ENCODE measurements at places on chromosomes 6 and 20.

DNA sequence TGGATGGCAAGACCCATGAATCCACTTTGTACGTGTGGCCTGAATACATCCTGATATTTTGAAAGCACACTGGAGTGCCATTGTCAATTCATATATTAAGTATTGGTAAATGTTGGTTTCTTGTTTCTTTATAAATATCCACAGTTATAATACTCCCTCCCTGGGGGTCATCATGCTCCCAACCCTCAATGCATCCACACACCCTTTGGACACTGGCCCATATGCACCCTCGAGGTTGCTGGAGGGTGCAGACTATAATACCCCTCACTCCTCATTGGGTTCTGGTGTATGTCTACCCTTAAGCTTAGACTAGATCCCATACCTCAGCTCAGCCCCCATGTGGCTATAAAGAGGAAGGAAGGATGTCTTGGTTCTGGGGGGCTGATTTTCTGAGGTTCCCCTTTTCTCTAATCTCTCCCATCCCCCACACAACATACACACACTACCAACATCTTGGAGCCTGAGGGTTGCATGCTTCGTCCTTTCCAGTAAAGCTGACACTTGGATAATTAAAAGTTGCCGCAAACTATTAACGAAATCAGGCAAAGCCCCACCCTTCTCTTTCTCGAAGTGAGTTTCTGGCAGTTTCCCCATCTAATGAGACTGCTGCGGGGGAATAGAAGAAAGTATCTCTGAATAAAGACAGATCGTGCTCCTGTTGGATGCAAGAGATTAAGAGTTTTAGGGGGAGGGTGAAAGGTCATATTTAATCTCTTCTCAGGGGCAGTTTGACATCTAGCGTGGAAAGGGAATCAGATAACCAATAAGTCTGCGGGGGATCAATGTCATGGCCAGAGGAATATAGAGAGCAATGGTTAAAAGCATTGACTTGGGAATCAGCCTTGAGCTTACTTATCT is 7.4 kb downstream of the PIM1 start:
- H3K27me3 ChIP-seq = no peaks in the 10 kb centered on the region
- no peaks in the 10 kb centered on the region for H3K4me1 ChIP-seq
- peak; percentile 12 for DNase-seq
- H3K36me3 ChIP-seq = peaks cover 23% of the 10 kb centered on the region
- no peak overlapping the region for H3K27ac ChIP-seq

DNA sequence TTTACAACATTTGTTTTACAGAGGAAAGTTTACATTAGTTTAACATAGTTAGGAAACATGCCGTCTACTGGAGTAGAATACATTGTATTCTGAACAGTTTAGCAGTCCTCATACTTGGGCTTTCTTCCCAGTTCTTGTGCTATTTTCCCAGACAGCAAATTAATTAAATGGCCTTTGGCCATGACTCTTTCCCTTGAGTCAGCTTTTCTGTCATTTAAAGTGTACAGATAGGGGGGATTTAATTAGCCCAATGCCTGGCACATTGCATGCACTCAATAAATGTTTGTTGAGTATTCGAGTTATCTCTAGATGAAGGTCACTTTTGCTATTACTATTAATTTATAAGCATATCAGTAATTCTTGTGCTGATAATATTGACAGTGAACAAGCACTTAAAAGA is 1.6 kb downstream of the TMEM244 start:
- no peak for DNase-seq
- no peak overlapping the region for H3K4me3 ChIP-seq
- no peaks in the 10 kb centered on the region for H3K36me3 ChIP-seq
- no peaks in the 10 kb centered on the region for H3K27me3 ChIP-seq

GRCh38 chr20:58755062-58755697 is 62.6 kb downstream of the NPEPL1 start:
- no peak overlapping the region for H3K27ac ChIP-seq
- H3K4me3 ChIP-seq = no peak overlapping the region
- H3K4me1 ChIP-seq = peaks cover 2% of the 10 kb centered on the region
- no peak for DNase-seq
- H3K27me3 ChIP-seq = no peaks in the 10 kb centered on the region

GRCh38 chr20:36572701-36573102 is 695 bp upstream of the TGIF2 start:
- peaks cover 7% of the 10 kb centered on the region for H3K4me1 ChIP-seq
- H3K27me3 ChIP-seq = no peaks in the 10 kb centered on the region
- peak overlapping the region; percentile 65 for H3K4me3 ChIP-seq
- peak overlapping the region; percentile 95 for H3K27ac ChIP-seq
- DNase-seq = peak; percentile 80

DNA sequence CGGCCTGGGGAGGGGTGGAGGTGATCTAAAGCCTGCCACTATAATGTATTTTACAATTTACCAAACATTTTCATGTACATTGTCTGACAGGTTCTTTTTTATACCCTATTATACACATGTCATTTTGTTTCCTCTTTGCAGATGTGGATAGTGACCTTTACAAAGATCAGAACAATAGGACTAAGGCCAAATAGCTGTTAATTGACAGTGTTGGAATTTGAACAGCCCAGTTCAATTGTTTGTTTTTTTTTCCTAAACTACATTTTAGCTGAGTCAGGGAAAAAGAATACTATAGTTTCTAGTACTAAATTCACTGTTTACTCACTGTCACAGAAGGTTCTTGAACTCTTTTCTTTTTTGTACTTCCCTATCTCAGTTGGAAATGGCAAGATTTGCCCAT is 40.2 kb downstream of the PGM3 start:
- no peaks in the 10 kb centered on the region for H3K36me3 ChIP-seq
- no peaks in the 10 kb centered on the region for H3K27me3 ChIP-seq
- no peak overlapping the region for H3K27ac ChIP-seq
- H3K4me3 ChIP-seq = no peak overlapping the region
- H3K4me1 ChIP-seq = no peaks in the 10 kb centered on the region

GRCh38 chr6:166636191-166636933 is 9.3 kb upstream of the RPS6KA2 start:
- no peaks in the 10 kb centered on the region for H3K36me3 ChIP-seq
- no peak overlapping the region for H3K4me3 ChIP-seq
- peak; percentile 67 for DNase-seq
- H3K27me3 ChIP-seq = no peaks in the 10 kb centered on the region
- H3K4me1 ChIP-seq = peaks cover 2% of the 10 kb centered on the region

GRCh38 chr6:64680446-64680845 is 1026.6 kb downstream of the EYS start:
- no peak overlapping the region for H3K4me3 ChIP-seq
- no peaks in the 10 kb centered on the region for H3K36me3 ChIP-seq
- DNase-seq = peak; percentile 11
- H3K27ac ChIP-seq = no peak overlapping the region

DNA sequence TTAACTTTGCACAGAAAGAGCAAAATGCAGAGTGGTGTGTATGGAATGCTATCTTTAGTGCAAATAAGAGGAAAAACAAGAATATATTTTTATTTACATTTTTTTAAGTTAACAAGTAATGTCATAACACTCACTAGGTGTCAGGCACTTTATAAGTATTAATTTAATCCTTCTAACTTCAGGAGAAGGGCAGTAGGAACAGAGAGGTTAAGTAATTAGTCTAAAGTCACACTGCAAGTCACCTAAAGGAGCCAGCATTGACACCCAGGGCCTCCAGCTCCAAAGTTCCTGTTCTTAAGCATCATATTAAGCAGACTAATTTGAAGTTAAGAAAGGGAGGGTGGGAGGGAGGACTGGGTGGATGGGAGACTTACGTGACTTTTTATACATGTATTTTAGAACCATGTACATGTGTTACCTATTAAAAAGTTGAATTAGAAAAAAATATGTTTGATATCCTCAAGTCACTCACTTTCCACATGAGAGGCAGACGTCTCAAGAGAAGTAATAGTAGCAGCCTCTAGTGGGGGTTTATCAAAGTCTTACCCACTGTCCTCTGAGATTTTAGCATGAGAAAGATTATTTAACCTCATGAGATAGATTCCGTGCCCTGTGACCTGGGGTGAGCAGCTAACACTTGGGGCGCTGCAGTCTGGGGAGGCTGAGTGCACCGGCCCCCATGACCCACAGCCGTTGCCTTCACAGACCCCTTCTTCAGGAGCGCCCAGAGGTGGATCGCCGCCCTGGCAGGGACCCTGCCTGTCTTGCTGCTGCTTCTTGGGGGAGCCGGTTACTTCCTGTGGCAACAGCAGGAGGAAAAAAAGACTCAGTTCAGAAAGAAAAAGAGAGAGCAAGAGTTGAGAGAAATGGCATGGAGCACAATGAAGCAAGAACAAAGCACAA is 7.0 kb downstream of the BTN3A1 start:
- DNase-seq = no peak
- no peaks in the 10 kb centered on the region for H3K36me3 ChIP-seq
- H3K27me3 ChIP-seq = no peaks in the 10 kb centered on the region
- H3K4me3 ChIP-seq = no peak overlapping the region

GRCh38 chr6:15331143-15331542 is 85.3 kb downstream of the JARID2 start:
- no peak overlapping the region for H3K27ac ChIP-seq
- no peaks in the 10 kb centered on the region for H3K27me3 ChIP-seq
- H3K4me1 ChIP-seq = peaks cover 2% of the 10 kb centered on the region
- no peak for DNase-seq

- no peak for DNase-seq
- H3K27ac ChIP-seq = no peak overlapping the region
- H3K4me3 ChIP-seq = no peak overlapping the region
- no peaks in the 10 kb centered on the region for H3K36me3 ChIP-seq
- H3K4me1 ChIP-seq = no peaks in the 10 kb centered on the region
Observed at GRCh38 chr20:5154543-5154925, 27.7 kb downstream of the CDS2 start.

DNA sequence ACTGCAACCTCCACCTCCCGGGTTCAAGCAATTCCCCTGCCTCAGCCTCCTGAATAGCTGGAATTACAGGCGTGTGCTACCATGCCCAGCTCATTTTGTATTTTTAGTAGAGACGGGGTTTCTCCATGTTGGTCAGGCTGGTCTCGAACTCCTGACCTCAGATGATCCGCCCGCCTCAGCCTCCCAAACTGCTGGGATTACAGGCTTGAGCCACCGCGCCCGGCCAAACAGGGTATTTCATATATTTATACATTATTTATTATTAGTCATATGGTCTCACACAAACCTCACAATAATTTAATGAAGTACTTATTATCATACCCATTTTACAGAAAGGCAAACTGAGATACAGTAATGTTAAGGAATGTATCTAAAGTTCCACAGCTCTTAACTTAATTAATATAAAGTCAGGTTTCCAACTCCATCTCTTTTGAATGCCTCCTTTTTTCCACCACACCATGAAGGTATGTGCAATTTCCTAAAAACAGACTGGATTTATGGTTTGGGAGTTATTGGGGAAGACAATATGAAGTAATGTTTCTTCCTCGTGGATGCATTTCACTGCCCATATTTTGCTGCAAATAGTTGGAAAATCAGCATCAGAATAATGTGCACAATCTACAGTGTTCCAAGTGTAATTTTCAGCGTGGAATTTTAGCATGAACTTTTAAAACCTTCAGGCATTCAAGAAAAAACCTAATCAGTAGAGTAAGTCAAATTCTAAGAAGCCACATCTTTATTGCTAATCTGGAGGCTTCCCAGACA is 65.7 kb downstream of the ZMYND8 start:
- no peak overlapping the region for H3K4me3 ChIP-seq
- no peaks in the 10 kb centered on the region for H3K27me3 ChIP-seq
- H3K27ac ChIP-seq = no peak overlapping the region
- DNase-seq = no peak

GRCh38 chr6:113630738-113631535 is 226.2 kb upstream of the MARCKS start:
- H3K27ac ChIP-seq = no peak overlapping the region
- DNase-seq = no peak
- H3K4me3 ChIP-seq = no peak overlapping the region
- no peaks in the 10 kb centered on the region for H3K4me1 ChIP-seq
- no peaks in the 10 kb centered on the region for H3K27me3 ChIP-seq

- H3K4me3 ChIP-seq = no peak overlapping the region
- H3K27ac ChIP-seq = no peak overlapping the region
- DNase-seq = no peak
- H3K4me1 ChIP-seq = no peaks in the 10 kb centered on the region
Observed at GRCh38 chr20:59223182-59223601, 59.6 kb downstream of the ZNF831 start.

GRCh38 chr6:73418081-73418741 is 23.6 kb downstream of the DDX43 start:
- no peaks in the 10 kb centered on the region for H3K4me1 ChIP-seq
- no peaks in the 10 kb centered on the region for H3K27me3 ChIP-seq
- H3K4me3 ChIP-seq = no peak overlapping the region
- no peak overlapping the region for H3K27ac ChIP-seq
- no peak for DNase-seq
- no peaks in the 10 kb centered on the region for H3K36me3 ChIP-seq

- DNase-seq = no peak
- no peaks in the 10 kb centered on the region for H3K36me3 ChIP-seq
- H3K27me3 ChIP-seq = no peaks in the 10 kb centered on the region
- no peak overlapping the region for H3K4me3 ChIP-seq
- no peak overlapping the region for H3K27ac ChIP-seq
Observed at GRCh38 chr20:15144916-15145315, 807.5 kb upstream of the FLRT3 start.

GRCh38 chr6:46052479-46052878 is 36.8 kb upstream of the CLIC5 start:
- no peak for DNase-seq
- H3K4me3 ChIP-seq = no peak overlapping the region
- H3K27ac ChIP-seq = no peak overlapping the region
- peaks cover 10% of the 10 kb centered on the region for H3K4me1 ChIP-seq
- H3K27me3 ChIP-seq = no peaks in the 10 kb centered on the region

- no peak overlapping the region for H3K27ac ChIP-seq
- H3K4me1 ChIP-seq = no peaks in the 10 kb centered on the region
- no peaks in the 10 kb centered on the region for H3K27me3 ChIP-seq
- no peaks in the 10 kb centered on the region for H3K36me3 ChIP-seq
- H3K4me3 ChIP-seq = no peak overlapping the region
Observed at GRCh38 chr6:6080975-6081374, 74.2 kb upstream of the NRN1 start.

DNA sequence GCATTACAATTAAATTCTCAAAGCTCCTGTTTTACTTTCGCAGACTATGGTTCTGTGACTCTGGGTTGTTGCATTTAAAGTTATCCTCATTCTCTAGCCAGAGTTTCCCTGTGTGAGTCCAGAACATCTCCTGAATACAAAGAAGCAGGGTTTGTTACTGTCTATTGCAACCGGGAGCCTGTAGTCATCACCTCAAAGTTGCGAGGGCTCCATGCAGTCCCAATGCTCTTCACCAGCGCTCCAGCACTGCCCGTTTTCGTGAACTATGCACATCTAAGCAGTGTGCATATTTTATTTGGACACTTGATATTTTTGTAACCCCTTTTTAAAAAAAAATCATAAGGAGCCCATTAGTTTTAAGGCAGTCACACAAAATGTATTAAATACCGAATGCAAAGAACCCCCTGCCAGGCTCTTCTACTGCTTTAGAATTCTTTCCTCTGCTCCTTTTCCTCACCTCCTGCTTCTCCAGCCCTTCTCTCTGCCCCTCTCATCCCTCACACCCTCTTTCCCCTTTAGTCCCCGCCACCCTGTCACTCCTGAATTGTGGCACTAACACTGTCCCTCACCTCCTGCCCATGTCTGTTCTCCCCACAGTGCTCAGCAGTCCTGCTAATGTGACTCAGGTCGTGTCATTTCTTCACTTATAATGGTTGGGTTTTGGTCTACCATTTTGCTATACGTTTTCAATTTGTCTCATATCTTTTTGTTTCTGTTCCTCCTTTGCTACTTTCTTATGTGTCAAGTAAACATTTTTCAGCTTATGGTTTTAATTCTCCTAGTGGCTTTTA is 1.1 kb upstream of the HLA-C start:
- DNase-seq = peak; percentile 3
- no peaks in the 10 kb centered on the region for H3K27me3 ChIP-seq
- H3K27ac ChIP-seq = no peak overlapping the region
- H3K4me3 ChIP-seq = no peak overlapping the region
- no peaks in the 10 kb centered on the region for H3K4me1 ChIP-seq
